ENCODE measurements at places on chromosomes 12 and 14.

GRCh38 chr12:12171991-12172511, 94.8 kb downstream of the LRP6 start:
- no peak for DNase-seq

GRCh38 chr14:75234173-75235115, 44.2 kb upstream of the FOS start:
- no peak for DNase-seq

- DNase-seq = no peak
Measured at GRCh38 chr14:101624536-101624935, 63.2 kb downstream of the DIO3 start.

DNA sequence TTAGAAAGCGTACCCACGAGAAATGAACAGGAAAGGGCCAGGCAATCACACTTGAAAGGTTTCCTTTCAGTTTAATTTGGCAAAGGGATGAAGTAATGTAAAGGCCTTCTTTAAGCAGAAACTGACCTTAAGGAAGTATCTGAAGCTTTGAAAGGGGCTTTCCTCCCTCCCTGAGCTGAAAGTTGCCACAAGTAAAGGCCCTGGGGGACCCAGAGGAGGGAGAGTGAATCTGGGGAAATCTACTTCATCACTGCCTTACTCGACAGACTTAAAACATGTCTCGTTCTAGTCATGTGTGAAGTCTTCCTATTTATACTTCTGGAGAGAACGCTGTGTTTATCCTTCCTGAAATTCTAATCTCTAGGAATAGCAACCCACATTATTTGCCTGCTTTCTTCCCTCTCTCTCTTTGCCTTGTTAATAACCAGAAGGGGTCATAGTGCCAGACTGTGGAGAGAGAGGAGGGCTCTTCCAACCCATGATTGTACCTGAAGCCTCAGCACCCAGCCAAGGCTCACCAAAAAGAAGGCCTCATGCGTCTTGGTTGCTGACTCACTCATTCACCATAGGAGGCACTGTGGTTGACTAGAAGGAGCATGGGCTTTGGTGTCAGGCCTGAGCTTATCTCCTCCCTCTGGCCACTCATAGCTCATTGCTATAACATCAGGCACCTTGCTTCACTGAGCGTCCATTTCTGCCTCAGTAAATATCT, 10.2 kb upstream of the GPX2 start:
- no peak for DNase-seq

GRCh38 chr12:38151991-38152700, 164.4 kb upstream of the ALG10B start:
- no peak for DNase-seq

- DNase-seq = no peak
Measured at GRCh38 chr14:63392236-63392635, 73.5 kb upstream of the GPHB5 start.

DNA sequence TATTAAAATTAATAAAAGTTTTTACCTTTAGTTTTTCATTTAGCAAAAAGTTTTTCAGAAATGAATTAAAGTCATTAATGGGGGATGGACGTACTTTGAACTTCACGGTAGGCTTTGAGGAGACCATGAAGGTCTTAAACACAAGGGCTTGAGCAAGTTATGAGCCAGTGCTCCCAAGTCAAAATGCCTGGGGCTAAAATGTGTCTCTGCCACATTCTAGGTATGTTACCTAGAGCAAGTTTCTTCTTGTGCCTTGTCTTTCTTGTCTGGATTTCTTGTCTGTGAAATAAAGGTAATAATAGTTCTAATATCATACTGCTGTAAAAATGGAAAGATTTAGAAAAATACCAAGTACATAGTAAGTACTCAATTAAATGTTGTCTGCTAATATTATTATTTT, 132.7 kb upstream of the USP15 start:
- no peak for DNase-seq

DNA sequence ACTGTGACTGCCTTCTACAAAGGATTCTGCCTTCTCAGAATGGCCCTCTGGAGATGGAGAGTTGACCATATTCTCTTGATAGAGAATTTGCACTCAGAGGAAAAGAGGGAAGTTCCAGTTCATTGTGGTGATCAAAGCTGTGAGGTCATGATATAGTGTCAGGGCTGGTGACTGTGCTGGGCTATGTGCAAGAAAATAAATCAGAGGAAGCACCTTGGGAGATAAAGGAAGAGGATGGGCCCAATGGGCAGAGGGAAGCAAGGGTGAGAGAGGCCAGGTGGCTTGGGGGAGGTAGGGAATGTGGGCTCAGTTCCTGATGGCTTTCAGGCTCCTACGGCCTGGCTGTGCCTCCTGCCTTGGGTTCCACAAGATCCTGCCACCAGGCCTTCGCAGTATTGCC, 145.8 kb downstream of the SLC8A3 start:
- DNase-seq = no peak

DNA sequence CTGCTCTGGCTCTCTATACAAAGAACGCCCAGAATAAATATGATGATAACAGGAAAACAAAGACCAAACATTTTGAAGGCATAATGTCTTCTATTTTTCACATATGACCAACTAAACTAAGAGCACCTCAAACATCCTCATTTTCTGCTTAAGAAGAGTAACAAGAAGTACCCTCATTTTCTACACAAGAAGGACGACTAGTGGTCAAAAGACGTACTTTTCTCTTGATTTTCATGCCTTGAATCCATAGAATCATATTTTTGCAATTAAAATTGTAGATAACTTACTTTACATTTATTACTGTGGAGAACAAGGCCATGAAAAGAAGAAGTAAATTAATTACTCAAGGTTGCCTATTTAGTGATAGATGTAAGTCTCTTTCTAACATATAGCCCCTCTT, 358.6 kb downstream of the DUSP6 start:
- DNase-seq = no peak

- DNase-seq = no peak
Measured at GRCh38 chr14:90732718-90733117, 83.5 kb downstream of the TTC7B start.

All from activated T-helper 1 cell treated with anti-CD3 and anti-CD28 coated beads, Interleukin-2, amount 50 U/mL, for 16 hours (primary cell).